ENCODE measurements at places on chromosomes 5 and 9. TPM values are rescaled to one million over a fixed set of nuclear protein-coding genes. Genes with fewer than 3 reads are reported as not detected.
A peak's percentile ranks its signal among the peaks of the same experiment; 100 is the strongest.

GRCh38 chr5:133924221-133924920 is 44.1 kb downstream of the C5orf15 start:
- no peak for DNase-seq

GRCh38 chr5:132386644-132387286 is 17.3 kb downstream of the SLC22A5 start:
- peak; percentile 80 for DNase-seq

The CHSY3 gene
- total RNA-seq, result 4.0 TPM

The STKLD1 gene
- total RNA-seq, result 2.6 TPM

The RNF180 gene
- 16.4 TPM for total RNA-seq

DNA sequence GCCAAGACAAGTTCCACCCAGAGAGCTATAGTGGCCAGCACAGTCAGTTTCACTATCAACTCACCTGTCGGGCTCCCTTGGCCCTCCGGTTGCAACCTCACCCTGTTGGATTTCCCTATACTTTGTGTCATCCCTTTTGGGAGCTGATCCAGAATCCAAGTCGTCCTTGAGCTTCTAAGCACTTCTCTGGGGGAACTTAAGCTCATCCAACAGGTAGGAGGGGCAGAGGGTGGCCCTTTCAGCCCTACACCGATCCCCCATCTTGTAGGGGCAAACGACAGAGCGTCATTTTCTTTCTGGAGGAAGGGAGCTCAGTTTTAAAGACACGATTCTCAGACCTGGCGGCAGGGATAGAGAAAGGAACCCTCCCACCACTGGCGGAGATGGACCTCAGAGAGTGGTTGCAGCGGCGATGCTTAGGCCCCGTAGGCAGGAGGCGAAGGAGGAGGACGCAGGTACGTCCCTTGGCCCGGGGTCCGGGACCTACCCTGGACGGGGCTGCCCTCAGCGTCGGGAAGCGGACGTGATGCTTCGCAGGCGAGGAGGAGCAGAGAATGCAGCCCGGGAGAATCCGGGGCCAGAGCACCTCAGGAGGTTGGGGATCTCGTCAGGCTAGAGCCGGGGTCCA is 519 bp downstream of the ZER1 start:
- no peak for DNase-seq

- DNase-seq, result no peak
These were observed 27.2 kb downstream of the ATP6V0E1 start for GRCh38 chr5:173010547-173011464.

DNA sequence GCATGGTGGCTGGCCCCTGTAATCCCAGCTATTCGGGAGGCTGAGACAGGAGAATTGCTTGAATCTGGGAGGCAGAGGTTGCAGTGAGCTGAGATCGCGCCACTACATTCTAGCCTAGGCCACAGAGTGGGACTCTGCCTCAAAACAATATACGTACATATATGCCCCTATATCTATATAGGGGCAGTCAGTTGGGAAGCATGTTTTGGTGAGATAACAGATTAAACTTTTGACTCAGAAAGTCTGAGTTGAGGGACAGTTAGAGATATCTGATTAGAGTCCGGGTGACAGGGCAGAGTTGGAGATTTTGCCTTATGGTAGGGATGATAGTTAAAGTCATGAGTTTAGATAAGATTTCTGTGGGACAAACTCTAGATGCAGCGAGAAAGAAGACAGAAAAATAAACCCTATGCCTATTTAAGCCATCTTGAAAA is 71.8 kb upstream of the ALDH1A1 start:
- no peak for DNase-seq

DNA sequence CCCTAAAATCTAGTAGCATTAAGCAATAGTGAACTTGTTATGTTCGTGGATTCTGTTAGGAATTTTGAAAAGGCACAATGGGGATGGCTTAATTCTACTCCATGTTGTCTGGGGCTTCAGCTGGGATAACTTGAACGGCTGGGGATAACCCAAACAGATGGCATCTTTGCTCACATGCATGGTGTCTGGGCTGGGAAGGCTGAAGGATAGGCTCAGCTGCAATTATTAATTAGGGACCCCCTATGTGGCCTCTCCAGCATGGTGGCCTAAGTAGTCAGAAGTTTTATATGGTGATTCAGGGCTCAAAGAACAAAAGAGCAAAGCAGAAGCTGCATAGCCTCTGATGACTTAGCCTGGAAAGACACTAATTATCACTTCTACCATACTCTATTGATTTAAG is 551.1 kb downstream of the PSAT1 start:
- no peak for DNase-seq

- DNase-seq, result no peak
These were observed 104.1 kb upstream of the SPRY4 start for GRCh38 chr5:142428773-142429473.

DNA sequence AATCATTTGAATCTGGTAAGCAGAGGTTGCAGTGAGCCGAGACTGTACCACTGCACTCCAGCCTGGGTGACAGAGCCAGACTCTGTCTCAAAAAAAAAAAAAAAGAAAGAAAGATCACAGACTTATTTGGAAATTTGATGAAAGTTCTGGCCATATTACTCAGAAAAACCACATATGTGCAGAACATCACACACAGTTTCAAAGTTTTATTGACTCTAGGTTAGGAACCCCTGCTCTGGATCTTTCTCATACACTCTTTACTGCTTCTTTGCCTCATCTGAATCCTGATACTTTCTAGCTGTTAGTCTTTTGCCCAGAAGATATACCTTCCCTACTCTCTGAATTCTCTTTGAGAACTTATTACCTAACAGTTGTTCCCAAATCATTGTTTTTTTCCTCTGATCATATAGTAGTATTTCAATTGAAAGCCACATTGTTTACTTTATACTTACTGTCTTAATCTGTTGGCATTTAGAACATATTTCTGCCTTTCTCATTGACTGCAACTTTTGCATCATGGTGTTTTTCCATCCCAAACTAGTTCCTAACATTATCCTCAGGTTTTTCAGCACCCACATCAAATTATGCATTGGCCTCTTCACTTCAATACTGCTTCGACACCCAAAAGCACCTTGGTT is 68.7 kb downstream of the LNPEP start:
- no peak for DNase-seq

DNA sequence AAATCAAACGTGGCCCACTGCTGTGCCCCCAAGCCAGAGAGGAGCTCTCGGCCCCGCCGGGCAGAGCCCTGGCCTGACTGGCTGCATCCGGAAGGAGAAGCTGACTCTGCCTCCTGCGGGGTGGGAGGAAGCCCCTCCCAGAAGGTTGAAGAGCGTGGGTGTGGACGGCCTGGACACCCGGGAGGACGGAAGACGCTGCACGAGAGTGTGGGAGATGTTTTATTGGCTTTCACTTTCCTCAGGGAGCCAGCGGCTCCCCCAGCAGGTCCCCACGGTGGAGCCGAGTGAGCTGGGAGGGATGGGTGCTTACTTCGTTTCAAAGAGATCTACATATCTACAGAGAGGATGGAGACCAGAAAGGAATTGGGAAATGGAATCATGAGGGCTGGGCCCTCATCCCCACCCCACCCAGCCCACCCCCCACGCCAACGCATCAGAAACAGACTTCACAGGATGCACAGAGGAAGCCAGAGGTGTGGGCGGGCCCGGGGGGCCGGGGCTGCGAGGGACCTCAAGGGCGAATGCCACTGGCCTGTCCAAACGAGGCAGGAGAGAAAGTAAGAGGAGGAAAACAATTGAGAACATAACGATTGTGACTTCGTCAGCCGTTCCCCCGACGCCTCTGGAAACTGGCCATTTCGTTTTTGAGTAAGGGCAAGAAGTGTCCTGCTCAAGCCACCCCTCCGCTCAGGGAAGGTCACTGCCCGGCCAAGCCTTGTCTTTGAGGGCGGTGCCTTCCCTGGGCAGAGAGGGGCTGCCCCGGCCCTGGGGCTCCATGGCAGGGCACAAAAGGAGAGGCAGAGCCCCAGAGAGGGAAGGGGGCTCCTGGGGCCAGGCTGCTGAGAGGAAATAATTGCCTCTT is 32.1 kb downstream of the FAM163B start:
- no peak for DNase-seq

The OR1J2 gene
- total RNA-seq, result not detected

The NEURL1B gene
- total RNA-seq, result 53.7 TPM
